Effector memory CD4-positive, alpha-beta T cell (primary cell): ENCODE measurements at places on chromosomes 12 and 14.
A peak's percentile ranks its signal among the peaks of the same experiment; 100 is the strongest.

DNA sequence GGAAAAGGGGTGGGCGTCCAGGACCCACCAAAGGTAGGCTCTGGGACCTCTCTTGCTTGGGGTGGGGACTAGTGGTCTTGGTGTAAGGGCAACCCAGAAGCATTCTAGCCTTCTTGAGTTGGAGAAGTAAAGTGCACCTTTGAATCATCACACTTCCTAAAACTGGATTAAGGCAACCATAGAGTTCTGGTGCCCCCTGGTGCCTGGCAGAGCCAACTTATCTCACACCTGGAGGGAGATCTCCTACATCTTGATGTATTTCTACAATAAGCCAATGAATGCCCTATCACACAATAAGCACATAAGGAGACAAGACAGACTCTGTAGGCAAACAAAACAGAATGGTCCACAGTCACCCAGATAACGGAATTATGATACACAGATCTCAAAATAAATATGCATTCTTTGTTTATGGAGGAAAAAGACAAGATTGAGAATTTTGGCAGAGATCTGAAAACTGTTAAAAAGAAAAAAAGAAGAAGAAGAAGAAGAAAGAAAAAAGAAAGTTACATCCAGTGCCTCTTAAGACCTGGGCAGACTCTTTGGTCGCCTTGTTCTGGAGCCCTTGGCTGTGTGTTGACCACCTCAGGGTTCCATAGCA is 95.9 kb upstream of the PPP2R5C start:
- H3K27ac ChIP-seq, result no peak overlapping the region
- no peak for DNase-seq
- no peak overlapping the region for H3K4me3 ChIP-seq
- peaks cover 8% of the 10 kb centered on the region for H3K27me3 ChIP-seq

DNA sequence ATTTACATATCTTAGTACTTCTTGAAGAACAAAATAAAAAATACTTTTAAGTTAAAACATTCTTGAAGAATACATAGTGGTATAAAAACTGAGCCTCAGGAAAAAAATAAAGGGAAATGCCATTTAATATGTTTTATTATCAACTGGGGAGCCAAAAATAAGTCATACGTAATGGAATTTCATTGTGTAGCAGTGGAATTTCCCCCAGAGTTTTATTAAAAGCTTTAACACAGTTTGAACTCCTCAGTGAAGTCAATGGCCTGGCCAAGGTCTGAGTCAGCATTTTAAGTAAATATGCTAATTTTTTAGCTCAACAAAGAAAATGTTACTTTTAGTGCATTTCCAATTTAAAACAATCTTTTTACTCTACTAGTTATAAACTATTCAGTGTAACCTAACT is 350.1 kb upstream of the ATP2B1 start:
- no peaks in the 10 kb centered on the region for H3K36me3 ChIP-seq
- DNase-seq, result no peak
- no peak overlapping the region for H3K27ac ChIP-seq
- H3K4me1 ChIP-seq, result no peaks in the 10 kb centered on the region

DNA sequence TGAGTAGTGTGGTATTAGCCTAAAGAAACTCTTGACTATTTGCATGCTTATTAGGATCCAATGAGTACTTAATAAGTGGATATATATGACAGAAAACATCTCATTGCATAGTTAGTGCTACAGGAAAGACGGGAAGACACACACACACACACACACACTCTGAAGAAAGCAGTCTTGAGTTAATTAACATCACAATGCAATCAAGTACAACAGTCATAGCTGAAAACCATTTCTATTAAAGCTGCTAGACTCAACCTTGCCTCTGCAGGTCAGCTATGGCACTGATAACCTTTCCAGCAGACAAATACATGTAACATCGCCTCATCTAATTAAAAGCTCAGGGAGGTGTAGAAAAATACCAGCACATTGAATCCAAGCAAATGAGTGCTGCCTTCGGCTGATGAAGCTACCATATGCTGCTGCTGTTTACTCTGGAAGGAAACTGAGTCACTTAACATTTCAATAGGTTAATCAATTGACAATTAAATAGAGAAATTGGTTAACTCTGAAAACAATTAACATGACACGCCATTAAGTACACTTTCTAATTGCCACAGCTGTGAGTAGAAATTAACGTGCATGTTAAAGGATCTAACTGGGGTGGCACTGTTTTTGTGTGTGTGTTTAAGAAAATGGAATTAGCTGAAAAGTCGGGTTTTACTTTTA is 93.2 kb upstream of the OTX2 start:
- H3K4me3 ChIP-seq, result no peak overlapping the region
- H3K4me1 ChIP-seq, result no peaks in the 10 kb centered on the region
- H3K36me3 ChIP-seq, result no peaks in the 10 kb centered on the region
- H3K27me3 ChIP-seq, result no peaks in the 10 kb centered on the region
- H3K27ac ChIP-seq, result no peak overlapping the region

GRCh38 chr12:14656846-14657245 is 39.6 kb downstream of the GUCY2C start:
- DNase-seq, result no peak
- no peak overlapping the region for H3K4me3 ChIP-seq
- no peak overlapping the region for H3K27ac ChIP-seq
- no peaks in the 10 kb centered on the region for H3K4me1 ChIP-seq

DNA sequence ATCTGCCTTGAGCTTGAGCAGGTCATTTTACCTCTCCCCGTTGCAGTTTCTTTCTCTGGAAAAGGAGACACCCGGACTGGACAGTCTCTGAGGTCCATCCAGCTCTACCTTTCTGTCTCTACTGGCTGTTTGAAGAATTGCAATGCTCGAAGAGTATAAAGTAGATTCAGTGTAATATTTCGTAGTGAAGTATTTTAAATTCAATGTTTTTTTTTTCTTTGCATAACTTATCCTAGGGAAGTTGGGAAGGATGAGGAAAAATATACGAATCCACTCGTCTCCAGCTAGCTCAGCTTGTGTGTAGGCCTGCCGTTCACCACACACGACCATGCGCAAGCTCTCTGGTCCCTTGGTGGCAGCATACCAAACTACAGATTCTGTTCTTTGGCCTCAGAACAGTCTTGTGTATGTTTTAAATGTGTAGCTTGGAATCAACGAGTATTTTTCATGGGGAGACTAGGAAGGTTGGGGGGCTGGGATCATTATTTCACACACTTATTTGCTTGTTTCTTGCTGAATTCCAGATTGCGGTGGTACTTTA is 307.9 kb downstream of the CACNA1C start:
- no peak for DNase-seq
- H3K4me1 ChIP-seq, result peaks cover 4% of the 10 kb centered on the region
- no peak overlapping the region for H3K27ac ChIP-seq
- no peaks in the 10 kb centered on the region for H3K27me3 ChIP-seq
- H3K4me3 ChIP-seq, result no peak overlapping the region

- no peak for DNase-seq
- no peaks in the 10 kb centered on the region for H3K36me3 ChIP-seq
- no peaks in the 10 kb centered on the region for H3K27me3 ChIP-seq
- H3K27ac ChIP-seq, result no peak overlapping the region
- no peak overlapping the region for H3K4me3 ChIP-seq
These were observed 16.6 kb downstream of the PITPNM2 start for GRCh38 chr12:123134271-123134671.

DNA sequence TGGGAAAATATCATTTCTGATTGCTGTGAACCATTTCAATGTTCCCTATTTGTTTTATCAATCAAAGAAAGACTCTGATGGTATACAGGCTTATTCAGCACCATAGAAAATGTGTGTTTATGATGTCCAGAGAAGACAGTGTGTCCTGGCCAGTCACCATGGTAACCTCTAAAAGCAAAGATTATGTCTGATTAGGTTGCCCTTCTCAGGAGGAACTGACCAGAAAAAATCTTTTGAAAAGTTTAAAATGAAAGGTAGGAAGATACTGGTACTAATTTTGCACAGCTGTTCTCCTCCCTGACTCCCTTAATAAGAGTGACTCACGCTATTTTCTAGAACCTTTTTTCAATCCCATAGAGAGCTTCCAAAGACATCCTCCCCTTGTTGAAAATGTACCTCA is 391.8 kb upstream of the DCN start:
- no peaks in the 10 kb centered on the region for H3K27me3 ChIP-seq
- H3K27ac ChIP-seq, result no peak overlapping the region
- no peaks in the 10 kb centered on the region for H3K4me1 ChIP-seq
- no peaks in the 10 kb centered on the region for H3K36me3 ChIP-seq

DNA sequence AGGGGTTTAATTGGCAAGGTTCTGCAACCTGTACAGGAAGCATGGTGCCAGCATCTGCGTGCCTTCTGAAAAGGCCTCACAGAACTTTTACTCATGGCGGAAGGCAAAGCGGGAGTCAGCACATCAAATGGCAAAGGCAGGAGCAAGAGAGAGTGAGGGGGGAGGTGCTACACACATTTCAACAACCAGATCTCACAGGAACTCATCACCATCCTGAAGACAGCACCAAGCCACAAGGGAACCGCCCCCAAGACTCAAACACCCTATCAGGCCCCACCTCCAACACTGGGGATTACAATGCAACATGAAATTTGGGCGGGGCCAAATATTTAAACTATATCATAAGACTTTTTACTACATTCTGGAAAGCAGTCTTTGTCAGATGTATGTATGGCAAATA is 38.0 kb upstream of the FKBP4 start:
- no peak overlapping the region for H3K4me3 ChIP-seq
- H3K4me1 ChIP-seq, result no peaks in the 10 kb centered on the region
- H3K27ac ChIP-seq, result no peak overlapping the region
- DNase-seq, result no peak
- no peaks in the 10 kb centered on the region for H3K36me3 ChIP-seq

DNA sequence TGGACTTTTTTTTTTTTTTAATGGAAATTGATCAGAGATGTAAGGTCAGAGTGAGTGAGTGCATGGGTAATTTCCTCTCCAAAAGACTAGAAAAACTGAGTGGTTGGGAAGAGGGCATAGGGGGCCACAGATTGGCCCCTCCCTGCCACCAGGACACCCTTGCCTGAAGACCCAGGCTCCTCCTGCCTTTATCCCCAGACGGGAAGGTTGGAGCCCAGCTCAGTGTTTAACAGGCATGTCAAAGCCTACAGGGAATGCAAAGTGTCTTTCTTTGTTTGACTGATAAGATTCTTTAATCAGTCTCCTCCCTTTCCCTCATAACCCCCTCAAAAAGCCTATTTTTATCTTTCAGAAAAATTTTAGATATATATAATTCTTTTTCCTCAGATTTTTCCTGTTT is 50.3 kb downstream of the IRAK3 start:
- H3K4me1 ChIP-seq, result no peaks in the 10 kb centered on the region
- no peak for DNase-seq
- no peak overlapping the region for H3K27ac ChIP-seq
- H3K27me3 ChIP-seq, result peaks cover 11% of the 10 kb centered on the region

- H3K27ac ChIP-seq, result no peak overlapping the region
- no peaks in the 10 kb centered on the region for H3K4me1 ChIP-seq
- DNase-seq, result no peak
- H3K4me3 ChIP-seq, result no peak overlapping the region
- H3K36me3 ChIP-seq, result no peaks in the 10 kb centered on the region
These were observed 146.5 kb downstream of the PAPOLA start for GRCh38 chr14:96648506-96649326.

DNA sequence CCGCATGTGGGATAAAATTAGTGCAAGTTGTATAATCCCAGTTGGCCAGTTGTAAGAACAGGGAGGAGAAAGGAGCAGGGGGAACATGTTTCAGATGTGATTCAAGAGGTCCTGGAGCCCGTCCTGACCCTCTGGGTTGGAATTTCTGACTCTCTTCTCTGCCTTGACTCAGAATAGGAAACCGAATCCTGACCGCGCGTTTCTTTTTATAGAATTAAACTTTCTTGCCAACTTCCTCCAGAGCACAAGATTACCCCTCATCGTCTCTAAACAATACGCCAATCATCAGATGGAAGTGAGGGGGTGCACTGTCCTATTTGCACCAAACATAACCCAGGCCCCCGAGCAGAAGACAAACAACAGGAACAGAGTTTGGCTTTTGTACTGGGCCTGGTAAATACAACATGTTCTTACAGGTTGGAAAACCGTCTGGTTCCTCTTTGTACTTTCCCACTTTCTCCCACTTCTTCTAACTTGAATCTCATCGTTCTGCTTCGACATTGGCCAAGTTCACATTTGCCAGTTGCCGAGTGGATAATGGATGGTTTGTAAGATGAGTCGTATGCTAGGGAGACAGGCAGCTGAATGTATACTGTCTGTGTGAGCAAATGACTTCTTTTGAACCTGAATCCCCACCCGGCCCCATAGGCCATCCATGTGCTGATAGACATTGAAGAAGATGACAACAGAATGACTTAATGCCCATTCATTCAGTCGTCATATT is 42.6 kb upstream of the MED13L start:
- H3K36me3 ChIP-seq, result no peaks in the 10 kb centered on the region
- no peaks in the 10 kb centered on the region for H3K4me1 ChIP-seq
- H3K27me3 ChIP-seq, result no peaks in the 10 kb centered on the region
- no peak overlapping the region for H3K4me3 ChIP-seq
- H3K27ac ChIP-seq, result no peak overlapping the region

GRCh38 chr14:43729143-43729542 is 777.9 kb downstream of the FSCB start:
- no peaks in the 10 kb centered on the region for H3K27me3 ChIP-seq
- DNase-seq, result no peak
- H3K27ac ChIP-seq, result no peak overlapping the region
- H3K4me3 ChIP-seq, result no peak overlapping the region
- H3K4me1 ChIP-seq, result no peaks in the 10 kb centered on the region

GRCh38 chr12:49796155-49796554 is 32.1 kb downstream of the NCKAP5L start:
- no peaks in the 10 kb centered on the region for H3K27me3 ChIP-seq
- no peak overlapping the region for H3K27ac ChIP-seq
- H3K4me1 ChIP-seq, result no peaks in the 10 kb centered on the region
- no peak for DNase-seq

GRCh38 chr12:122094735-122095631 is 16.4 kb downstream of the MLXIP start:
- peaks cover 37% of the 10 kb centered on the region for H3K4me1 ChIP-seq
- no peak for DNase-seq
- no peaks in the 10 kb centered on the region for H3K36me3 ChIP-seq
- H3K4me3 ChIP-seq, result no peak overlapping the region

GRCh38 chr14:94379291-94380224 is 8.8 kb downstream of the SERPINA1 start:
- no peaks in the 10 kb centered on the region for H3K36me3 ChIP-seq
- no peak overlapping the region for H3K27ac ChIP-seq
- DNase-seq, result no peak
- H3K27me3 ChIP-seq, result no peaks in the 10 kb centered on the region
- no peak overlapping the region for H3K4me3 ChIP-seq

- H3K27me3 ChIP-seq, result no peaks in the 10 kb centered on the region
- no peak overlapping the region for H3K27ac ChIP-seq
- H3K4me1 ChIP-seq, result no peaks in the 10 kb centered on the region
- no peak for DNase-seq
These were observed 100.7 kb downstream of the ZFP36L1 start for GRCh38 chr14:68692216-68692615.

GRCh38 chr12:80219345-80219744 is 120.0 kb downstream of the OTOGL start:
- no peaks in the 10 kb centered on the region for H3K36me3 ChIP-seq
- no peaks in the 10 kb centered on the region for H3K27me3 ChIP-seq
- H3K4me3 ChIP-seq, result no peak overlapping the region
- H3K4me1 ChIP-seq, result no peaks in the 10 kb centered on the region
- H3K27ac ChIP-seq, result no peak overlapping the region

GRCh38 chr12:11171969-11172675 is 1.1 kb downstream of the SMIM10L1 start:
- H3K36me3 ChIP-seq, result peaks cover 6% of the 10 kb centered on the region
- peak overlapping the region; percentile 60 for H3K27ac ChIP-seq
- DNase-seq, result no peak
- H3K27me3 ChIP-seq, result peaks cover 3% of the 10 kb centered on the region
- H3K4me1 ChIP-seq, result no peaks in the 10 kb centered on the region
